Aorta (tissue), 5 donors: ENCODE measurements at places on chromosomes 7 and 10. TPM values are rescaled to one million over a fixed set of nuclear protein-coding genes. Genes with fewer than 3 reads are reported as not detected.

- no peak for DNase-seq
These were observed 211.9 kb upstream of the VSTM2A start for GRCh38 chr7:54330216-54330800.

DNA sequence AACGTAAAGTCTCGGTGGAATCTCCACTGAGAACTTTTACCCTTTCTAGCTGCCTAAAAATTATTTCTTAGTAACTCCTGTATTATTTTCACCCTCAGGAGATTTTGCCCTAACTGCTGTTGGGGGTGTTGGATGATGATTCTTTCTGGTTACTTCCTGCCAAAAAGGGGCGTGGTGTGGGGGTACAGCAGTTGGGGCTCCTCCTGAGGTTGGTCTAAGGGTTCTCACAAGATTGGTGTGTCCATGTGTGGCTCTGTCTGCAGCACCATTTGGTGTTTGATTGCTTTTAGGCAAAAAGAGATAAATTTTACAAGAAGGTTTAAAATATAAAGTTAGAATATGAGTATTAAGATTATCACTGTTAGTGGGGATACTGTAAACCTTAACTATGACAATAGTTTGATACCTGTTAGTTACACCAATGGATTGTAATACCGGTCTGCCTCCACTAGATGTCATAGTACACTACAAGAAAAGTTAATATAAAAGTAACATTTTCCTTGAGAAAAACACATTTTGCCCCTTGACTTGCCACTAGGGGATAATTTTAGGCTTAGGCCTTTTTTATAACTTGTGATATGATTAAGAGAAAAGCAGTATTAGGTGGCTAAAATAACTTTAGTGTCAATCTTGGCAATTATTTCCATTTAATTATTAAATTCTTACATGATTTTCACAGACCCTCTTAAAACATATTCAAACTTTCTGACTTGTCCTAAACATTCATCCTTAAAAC, 928.7 kb downstream of the IPMK start:
- DNase-seq = no peak

- DNase-seq = no peak
These were observed 155.9 kb upstream of the EGR2 start for GRCh38 chr10:62972103-62972502.

DNA sequence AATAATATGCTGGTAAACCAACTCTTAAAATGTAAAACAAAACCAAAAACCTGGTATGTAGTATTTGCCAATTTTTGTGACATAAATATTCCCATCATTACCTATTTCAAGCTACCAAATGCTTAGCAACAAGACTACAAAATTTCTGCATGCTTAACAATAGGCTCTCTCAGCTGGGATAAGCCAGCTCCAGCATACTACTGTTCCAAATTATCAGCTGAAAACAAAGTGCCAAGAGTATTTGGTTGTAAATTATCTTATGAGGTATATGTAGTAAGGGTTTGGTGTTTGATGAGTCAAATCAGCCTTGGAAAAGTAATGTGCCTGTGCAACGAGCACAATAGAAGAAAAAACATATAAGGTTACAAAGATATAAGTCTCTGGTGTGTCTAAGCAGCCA, 263.2 kb downstream of the HGF start:
- no peak for DNase-seq

The HOXA1 gene
- 1.3 TPM for total RNA-seq

DNA sequence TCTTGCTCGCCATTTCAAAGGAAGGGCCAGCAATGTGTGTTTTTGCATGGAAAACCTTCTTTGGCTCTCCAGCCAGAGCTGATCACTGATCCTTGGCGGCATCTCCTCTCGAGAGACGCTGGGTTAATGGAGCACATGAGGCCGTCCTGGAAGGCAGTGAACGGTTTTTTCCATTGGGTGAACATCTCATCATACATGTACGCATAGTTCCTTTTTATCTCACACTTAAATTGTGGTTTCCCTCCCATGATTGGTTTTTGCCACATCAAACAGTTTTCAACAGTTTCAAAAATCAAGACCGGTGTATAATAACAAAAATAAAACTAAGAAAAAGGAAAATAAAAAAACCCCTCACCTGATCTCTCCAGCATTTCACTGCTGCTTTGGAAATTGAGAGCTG, 276.4 kb downstream of the TCF7L2 start:
- no peak for DNase-seq

- no peak for DNase-seq
These were observed 104.6 kb downstream of the KAT6B start for GRCh38 chr10:74930965-74931364.

The SBDS gene
- 242 TPM for total RNA-seq

DNA sequence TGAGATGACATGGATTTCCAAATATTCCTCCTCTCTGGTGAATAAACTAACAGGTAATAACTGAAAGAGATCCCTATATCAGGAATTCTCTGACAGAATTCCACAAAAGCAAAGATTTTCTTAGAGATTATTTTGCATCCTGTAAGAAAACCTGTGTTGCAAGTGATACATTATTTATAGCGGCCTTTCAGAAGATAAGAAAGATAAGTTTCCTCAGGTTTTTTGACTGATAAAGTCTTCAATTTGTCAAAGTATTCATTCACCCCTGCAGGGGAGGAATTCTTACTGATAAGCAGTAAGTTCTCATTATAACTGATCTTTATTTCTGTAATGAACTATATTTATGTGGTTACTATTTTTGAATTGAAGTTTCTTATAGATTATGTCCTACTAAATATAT, 554.0 kb downstream of the ARL4A start:
- DNase-seq = no peak

- no peak for DNase-seq
These were observed 13.1 kb downstream of the CASP2 start for GRCh38 chr7:143300959-143301935.

DNA sequence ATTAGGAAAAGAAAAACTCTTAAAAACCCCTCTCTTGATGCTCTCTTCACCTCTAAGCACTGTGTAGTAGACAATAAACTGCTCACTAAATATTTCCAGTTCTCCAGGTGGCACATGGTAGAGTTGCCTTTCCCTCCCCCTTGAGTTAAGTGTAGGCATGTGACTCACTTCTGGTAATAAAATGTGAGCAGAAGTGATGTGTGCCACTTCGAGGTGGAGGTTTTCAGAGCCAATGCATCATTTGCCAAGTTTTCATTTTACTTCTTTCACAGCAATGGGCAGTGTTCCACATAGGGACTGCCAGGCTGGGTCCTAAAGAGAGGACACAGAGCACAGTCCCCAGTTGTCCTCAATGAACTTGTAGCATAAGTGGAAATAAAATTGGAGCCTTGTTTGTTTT, 131.6 kb upstream of the NPY start:
- DNase-seq = no peak

- DNase-seq = no peak
These were observed 11.8 kb upstream of the RRP12 start for GRCh38 chr10:97412891-97413304.

DNA sequence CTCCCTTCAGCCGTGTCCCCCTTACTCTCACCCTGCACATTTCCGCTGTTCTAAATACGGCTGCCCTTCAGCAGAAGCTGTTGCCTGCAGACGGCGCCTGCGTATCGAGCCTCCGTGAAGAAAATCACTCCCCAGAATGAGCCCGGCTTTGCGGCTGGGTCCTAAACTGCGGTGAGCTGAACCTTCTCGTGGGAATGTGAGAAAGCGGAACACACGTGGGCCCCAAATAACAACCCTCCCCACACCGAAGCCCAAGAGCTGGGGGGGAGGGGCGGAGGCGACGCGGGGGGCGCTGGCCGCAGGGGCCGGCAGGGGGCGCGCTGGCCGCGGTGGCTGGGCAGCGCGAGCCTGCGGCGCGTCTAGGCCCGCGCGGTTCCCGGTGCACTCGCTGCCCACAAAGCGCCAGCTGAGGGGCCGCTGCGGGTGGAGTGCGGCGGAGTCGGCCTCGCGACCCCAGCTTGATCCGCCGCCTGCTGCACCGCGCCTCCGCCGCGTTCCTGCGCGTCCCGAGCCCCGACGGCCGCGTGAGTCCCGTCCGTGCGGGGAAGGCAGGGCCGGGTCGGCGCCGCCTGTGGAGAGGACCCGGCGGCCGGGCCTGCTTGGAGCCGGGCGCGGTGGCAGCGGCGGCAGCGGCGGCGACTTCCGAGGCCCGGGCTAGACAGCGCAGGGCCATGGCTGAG, at the start of gene ZNF398:
ZNF398 (plus strand) TSS at position 382 of the 680 bp plus-strand sequence; CDS start at position 672, 290 bp downstream.
- DNase-seq = peak; percentile 80

The STEAP2 gene
- total RNA-seq = 36.2 TPM

GRCh38 chr7:47720141-47720906, 138.4 kb upstream of the TNS3 start:
- DNase-seq = no peak

DNA sequence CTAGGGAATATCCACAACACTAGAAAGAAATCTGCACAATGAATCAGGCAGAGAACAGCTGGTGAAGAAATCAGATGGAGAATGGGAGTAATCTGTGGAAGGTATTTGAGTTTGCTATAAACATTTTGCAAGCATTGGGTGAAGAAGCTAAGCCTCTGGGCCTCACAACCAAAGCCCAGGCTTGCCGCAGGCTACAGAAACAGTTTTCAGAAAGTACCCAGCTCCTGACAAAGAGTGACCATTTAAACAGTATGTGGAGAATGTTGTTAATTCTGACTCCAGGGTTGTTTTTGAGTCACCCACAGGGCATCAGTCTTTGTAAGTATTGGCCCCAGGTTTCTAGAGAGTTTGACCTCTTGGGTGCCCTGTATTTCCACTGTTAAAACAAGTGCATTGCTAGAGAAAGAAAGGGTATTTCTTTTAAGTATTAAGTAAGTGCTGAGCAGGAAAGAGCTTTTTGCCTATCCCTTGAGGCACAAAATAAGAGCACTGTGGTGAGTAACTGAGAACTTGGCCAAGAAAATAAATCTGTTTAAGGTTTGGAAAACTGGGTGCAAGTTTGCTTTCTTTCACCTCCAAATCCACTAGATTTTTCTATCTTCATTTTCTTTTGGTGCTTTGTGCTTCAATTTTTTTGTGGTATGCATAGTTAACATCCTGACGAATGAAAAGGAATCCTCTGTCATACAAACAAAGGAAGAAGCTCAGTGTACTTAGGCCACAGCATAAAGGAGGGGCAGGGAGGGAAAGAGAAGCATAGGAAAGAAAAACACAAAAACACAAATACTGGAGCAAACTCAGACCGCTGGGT, 691.8 kb downstream of the SUGCT start:
- no peak for DNase-seq

DNA sequence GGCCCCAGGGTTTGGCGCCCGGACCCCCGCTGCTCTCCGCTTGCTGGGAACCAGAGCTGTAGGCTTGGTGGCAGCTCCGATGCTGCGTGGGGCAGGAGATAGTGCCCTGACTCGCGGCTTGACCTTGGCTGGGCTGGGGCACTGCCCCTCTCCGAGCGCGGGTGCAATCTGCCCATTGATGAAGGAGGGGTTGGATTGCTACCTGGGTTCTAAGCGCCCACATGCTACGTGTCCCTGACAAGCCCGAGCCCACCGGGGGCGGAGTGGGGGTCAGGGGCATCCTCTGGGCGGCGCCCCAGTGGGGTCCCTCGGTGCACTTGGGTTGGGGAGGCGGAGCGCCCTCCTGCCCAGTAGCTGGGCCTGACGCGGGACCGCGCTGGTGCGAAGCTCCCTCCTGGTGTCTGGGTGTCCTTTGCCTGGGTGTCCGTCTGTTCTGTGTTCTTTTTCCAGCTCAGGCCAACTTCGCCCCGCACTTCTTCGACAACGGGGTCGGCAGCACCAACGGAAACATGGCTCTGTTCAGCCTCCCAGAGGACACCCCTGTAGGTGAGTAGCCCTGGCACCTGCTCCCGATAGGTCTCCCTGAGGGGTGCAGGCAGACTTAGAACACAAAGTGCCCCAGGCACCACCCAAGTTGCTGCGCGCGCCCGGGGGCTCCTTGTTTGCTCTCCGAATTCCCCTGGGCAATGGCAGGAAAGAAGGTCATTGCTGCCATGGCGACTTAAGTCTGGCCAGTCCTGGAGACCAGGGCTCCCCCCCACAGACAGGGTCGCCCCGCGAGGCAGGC, 900 bp downstream of the CDHR1 start:
- no peak for DNase-seq

DNA sequence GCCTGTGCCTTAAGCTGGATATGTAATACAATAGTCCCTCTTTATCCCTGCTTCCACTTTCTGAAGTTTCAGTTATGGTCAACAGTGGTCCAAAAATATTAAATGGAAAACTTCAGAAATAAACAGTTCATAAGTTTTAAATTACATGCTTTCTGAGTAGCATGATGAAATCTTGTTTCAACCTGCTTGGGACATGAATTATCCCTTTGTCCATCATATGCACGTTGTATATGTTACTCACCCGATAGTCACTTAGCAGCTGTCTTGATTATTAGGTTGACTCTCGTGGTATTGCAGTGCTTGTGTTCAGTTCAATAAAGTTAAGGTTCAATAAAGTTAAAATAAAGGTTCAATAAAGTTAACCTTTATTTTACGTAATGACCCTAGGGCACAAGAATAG, 25.5 kb downstream of the C1GALT1 start:
- DNase-seq = no peak

DNA sequence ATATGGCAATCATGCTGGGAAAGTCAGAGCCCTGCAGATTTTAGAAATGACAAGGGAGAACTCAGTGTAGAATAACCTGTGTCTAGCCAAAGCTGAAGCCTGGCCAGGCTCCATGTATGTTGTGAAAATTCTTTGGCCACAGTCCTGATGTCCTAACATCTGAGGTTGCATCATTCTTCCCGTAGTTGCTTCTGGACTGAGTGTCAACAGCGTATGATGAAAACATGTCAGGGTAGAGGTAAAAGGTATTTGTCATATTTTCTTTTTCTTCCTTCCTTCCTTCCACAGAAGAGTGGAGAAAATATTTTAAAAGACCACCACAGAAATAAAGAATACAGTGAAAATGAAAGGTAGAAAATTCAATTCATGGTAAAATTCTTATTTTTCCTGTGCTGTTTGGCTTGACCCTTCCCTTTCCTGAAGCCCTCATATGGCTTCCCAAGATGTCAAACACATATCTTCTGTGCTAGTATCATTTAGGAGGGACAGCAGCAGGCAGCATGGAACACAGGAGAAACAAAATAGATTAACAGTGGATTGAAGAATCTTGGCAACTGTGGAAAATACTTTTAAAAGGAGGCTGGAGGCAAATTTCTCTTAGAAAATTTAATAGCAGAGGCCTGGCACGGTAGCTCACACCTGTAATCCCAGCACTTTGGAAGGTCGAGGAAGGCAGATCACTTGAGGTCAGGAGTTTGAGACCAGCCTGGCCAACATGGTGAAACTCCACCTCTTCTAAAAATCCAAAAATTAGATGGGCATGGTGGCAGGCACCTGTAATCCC, 18.9 kb upstream of the NRBF2 start:
- peak; percentile 82 for DNase-seq

GRCh38 chr7:141374425-141374824, 176.8 kb upstream of the AGK start:
- no peak for DNase-seq

DNA sequence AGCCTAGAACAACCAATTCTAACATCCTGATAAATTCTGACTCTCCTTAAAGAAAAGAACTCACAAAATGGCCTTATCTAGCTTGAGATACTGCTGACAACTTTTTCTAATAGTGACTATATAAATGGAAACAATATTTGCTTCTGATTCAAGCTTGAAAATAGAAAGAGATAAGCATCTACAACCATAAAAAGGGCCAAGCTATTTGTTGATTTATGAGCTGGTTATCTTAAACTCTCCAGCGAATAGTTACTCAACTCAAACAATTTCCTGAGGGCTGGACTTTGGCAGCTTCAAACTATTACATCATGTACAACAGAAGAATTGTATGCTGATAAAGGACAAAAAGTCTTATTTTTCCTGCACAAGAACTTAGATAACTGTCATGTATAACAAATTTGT, 4.6 kb downstream of the USP54 start:
- DNase-seq = no peak
